ENCODE measurements at places on chromosomes 7 and 10. TPM values are rescaled to one million over a fixed set of nuclear protein-coding genes. Genes with fewer than 3 reads are reported as not detected.

DNA sequence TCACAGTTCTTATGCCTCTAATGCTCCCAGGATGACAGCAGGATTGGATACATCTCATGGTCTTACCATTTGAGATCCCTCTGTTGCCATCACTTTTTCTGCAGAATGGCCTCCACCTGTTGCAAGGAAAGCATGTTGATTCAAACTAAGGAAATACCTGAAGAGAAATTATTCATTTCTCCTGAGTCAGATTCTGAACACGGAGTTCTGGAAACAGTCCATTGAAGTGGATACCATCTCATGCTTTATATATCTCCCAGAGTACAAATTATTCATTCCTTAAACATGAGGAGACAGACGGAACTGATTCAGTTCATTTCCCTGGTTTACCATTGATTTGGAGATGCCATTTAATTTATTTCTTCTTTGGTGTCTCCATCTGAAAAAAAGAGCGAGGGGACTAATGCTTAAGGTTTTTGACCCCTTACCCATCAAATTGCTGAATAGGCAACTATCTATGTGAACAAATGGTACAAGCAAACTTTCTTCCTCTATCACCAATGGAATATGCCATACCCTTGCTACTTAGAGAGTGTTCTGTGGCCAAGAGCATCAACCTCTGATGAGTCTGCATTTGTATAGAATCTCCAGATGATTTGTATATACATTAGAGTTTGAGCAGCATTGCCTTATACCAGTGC is 305.0 kb upstream of the LRGUK start:
- no peak for DNase-seq

DNA sequence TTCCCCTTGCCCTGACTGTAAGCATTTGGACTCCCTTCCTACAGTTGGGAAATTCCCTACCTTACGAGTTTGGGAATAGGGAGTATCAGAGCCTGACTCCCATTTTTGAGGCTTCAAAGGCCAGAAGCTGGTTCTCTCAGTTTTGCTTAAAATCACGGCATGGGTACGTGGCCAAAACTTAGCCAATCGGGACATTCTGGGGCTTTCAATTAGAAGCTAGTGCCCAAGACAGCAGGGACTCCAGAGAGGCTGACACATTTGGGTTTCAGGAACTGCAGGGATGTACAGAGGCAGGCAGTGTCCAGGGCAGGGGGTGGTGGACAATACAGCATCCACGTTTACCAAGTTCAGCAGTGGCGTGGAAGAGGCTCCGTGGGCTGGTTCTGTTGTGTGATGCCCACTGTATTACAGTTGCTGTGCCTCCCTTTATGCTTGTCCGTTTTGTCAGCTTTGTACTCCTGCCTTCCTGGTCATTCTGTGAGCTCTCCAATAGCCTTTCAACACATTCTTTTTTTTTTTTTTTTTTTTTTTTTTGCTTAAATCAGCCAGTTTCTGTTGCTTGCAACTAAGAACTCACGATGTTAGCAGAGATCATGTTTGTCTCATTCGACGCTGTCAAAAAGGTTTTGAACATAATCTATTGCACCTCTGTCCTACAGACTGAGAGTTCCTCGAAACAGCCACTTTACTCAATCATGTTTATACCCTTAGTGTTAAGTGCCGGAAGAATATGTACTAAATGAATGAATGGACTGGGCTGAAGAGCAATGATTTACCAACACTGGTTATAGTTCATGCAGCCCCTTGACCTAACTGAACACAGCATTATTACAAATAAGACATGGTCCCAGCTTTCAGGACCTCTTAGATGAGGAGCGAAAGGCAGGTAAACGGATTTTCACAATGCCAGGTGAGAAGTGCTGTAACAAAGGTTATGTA is 1.1 kb downstream of the GGCT start:
- no peak for DNase-seq

The SPDYE1 gene
- 0.60 TPM for polyA plus RNA-seq

The HTRA1 gene
- 176 TPM for polyA plus RNA-seq

The DRGX gene
- polyA plus RNA-seq, result 0.15 TPM

All from left renal pelvis (tissue), 4 donors.